A673 (cell line): ENCODE measurements at places on chromosomes 2 and 18. TPM values are rescaled to one million over a fixed set of nuclear protein-coding genes. Genes with fewer than 3 reads are reported as not detected.

FSHR gene
- not detected in 2 replicates for total RNA-seq

AKAIN1 gene
- not detected in 2 replicates for total RNA-seq

KATNAL2 gene
- 10.6 and 15.4 TPM in 2 replicates for total RNA-seq

PKP4 gene
- 67.7 and 79.3 TPM in 2 replicates for total RNA-seq

GRCh38 chr2:112692918-112693317, 27.9 kb upstream of the NT5DC4 start:
- DNase-seq, result no peak

DNA sequence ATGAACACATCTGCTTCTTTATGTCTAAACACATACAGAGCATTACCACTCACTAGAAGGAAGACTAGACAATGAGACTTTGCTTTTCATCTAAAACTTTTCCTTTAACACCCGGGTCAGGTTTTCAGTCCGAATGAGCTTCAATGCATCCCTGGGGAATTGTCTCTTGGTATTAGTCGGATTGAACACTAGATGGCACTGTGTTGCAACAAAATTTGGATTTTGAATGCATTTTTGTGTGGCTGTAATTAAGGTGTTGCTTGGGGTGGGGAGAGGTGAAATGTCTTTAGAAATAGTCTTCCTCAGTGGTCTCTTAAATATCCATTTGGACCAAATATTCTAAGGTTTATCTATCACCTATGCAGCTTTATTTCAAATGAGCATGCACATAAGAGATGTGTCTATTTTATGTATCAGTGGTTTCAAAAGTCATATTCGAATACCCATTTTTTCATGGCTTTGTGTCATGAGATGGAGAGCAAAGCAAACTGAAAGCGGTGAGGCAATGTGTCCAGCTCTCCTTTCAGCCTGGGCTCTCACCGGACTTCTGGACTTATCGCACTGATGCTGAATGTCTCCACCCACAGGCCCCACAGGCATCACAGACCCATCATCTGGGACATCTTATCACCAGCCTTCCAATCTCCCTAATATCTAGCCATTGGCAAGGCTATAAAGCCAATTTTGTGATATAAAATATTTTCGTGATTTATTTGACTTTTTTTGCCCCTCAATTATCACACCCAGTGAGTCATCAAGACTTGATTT, 510.3 kb downstream of the RNF144A start:
- DNase-seq, result peak; percentile 85

GRCh38 chr2:1731447-1731962, 12.8 kb downstream of the PXDN start:
- no peak for DNase-seq

DNA sequence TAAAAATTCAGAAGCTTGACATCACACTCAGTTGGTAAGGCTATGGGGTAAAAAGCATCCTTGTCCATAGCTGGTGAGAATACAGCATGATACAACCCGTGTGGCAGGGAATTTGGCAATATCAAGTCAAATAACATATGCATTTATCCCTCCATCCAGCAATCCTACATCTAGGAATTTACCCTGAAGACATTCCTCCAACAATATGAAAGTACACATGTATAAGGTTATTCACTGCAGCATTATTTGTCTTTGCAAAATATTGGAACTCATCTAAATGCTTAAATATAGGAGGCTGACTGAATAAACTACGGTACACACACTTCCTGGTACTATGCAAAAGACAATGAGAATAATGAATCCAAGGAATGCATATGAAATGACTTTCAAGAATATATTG, 101.0 kb downstream of the MEP1B start:
- DNase-seq, result no peak

DNA sequence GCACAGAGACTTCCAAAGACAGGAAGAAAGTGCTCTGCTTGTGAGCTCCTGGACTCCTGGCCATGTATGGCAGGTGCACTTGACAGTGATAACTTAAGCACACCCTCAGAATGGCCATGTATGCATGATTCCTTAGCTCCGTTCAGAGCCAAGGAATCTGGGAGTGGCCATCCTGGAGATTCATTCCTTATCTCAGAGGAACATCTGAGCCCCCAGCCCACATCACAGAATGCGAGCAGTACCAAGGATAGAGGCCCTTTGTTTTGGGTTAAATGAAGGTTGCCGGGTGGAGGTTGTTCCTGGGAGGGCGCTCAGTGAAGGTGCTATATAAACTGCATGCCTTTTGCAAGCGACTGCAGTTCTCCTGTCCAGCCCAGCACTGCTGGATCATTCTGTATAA, 26.9 kb downstream of the DIPK1C start:
- no peak for DNase-seq

DNA sequence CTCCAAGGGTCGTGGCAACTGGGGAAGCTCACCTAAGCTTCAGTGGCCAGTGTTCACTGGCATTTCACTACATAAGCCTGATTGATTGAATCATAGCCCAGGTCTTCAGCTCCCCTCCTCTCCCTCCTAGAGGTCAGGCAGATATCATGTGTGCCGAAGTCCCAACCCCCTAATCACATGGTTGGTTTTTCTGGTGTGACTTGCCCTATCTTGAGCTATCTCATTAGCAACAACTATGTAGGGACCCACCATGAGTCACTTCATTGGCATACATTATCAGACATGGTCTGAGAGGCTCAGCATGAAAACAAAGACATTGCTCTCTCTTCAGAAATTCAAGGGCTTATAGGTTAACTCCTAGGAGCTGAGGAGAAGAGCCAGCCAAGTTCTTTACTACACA, 76.8 kb downstream of the LYPD1 start:
- DNase-seq, result peak; percentile 34

GRCh38 chr2:97951155-97951680, 44.5 kb downstream of the TMEM131 start:
- no peak for DNase-seq

DNA sequence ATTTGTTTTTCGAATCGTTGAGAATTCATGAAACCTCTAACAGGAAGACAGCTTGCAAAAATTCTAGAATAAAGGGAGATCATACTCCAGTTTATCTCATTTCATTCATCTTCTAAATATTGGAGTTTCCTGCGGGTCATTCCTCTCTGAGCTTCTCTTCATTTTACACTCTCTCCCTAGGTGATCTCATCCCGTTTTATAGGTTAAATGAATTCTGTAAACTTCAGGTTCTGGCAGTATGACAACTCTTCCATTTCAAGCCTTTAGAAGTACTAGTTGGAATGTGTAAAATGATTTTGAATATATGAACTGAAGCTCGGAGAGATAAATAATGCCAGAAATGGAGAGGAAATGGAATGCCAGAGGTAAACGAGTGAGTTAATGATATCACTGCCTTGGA, 312.4 kb downstream of the METTL4 start:
- DNase-seq, result no peak

GRCh38 chr2:197108758-197109157, 182.3 kb upstream of the PGAP1 start:
- DNase-seq, result no peak

DNA sequence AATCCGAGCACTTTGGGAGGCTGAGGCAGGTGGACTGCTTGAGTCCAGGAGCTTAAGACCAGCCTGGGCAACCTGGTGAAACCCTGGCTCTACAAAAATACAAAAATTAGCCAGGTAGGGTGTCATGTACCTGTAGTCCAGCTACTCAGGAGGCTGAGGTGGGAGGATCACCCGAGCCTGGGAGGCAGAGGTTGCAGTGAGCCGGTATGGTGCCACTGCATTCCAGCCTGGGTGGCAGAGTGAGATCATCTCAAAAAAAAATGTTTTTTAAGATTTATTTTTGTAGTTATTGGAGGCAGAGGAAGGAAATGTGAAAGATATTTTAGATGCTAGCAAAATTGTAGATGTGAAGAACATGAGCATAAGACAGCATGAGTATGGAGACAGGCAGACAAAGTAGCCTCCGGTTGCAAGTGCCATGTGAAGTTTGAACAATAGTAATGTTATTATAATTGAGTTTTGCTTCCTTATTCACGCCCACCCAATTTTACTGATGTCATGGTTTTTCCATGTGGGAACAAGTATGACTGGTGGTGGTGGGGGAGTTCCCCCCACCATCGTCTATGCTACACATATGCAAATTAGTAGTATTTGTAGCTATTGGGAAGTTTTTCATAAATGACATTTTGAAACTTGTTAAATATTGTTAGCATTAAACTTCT, 18.0 kb downstream of the REL start:
- DNase-seq, result no peak

DNA sequence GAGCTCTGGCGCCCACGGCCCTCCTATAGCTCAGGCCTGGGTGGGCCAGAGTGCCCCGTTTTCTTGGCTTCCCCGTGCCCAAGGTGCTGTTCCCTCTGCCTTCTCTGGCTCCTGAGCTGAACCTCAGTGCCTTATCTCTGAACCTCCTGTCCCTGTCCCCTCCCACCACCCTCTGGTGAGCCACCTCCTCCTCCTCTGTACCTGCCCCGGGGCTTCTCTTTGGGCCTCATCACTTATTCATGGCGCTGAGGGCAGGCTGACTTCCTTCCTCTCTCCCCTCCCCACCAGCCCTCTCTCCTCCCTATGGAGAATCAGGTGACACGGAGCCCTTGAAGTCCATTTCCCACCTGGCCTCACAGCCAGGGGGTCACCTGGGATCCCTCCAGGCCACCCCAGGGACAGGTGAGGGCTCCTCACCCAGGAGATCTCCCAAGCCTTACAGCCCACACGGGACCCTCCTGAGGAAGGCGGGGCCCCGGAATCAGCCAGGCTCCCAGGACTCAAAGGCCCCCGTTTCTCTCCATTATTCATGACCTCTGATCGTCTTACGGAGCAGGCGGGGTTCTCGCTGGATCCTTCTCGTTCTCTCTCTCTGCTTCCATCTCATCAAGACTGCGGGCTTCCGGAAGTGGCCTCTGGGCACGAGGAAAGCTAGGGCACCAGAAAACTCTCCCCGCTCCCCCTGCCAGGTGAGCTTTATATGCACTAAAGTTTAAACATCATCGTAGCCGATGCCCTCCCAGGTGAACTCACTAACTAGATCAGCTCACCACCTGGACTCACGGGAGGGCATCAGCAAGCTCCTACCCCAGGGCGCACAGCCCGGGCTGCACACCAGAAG, at the start of gene LOXHD1:
Gene LOXHD1, minus strand, starts transcription at position 106 of the 841 bp plus-strand sequence. CDS start 187 bp downstream, outside the sequence.
- no peak for DNase-seq

- no peak for DNase-seq
Measured at GRCh38 chr2:9328931-9329330, 94.4 kb downstream of the ITGB1BP1 start.

DNA sequence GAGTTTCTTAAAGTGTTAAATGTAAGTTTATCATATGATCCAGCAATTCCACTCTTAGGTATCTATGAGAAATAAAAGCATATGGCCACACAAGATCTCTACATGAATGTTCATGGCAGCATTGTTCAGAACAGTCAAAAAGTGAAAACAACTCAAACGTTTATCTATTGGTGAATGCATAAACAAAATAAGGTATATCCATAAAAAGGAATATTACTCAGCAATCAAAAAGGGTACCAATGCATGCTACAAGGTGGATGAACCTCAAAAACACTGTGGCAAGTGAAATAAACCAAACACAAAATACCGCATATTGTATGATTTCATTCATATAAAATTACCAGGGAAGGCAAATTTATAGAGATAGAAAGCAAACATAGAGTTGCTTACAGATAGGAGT, 337.6 kb downstream of the PIK3C3 start:
- DNase-seq, result no peak
